ENCODE measurements at places on chromosomes 2 and 18.

DNA sequence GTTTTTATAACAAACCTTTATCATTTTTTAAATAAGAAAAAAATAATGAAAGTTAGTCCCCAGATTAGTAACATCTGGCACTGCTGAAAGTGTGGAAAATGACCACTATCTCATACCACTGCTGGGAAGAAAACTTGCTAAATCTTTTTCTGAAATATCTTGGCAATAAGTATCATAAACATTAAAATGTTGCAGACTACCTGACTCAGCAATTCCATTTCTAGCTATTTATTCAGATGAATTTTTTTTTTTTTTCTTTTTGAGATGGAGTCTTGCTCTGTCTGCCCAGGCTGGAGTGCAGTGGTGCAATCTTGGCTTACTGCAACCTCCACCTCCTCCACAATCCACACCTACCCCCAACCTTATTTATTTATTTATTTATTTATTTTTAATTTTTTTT lies 35.3 kb upstream of the SOS1 start:
- H3K27me3 ChIP-seq, result no peaks in the 10 kb centered on the region
- no peaks in the 10 kb centered on the region for H3K36me3 ChIP-seq
- no peak overlapping the region for H3K4me3 ChIP-seq
- no peak overlapping the region for H3K27ac ChIP-seq
- DNase-seq, result no peak

DNA sequence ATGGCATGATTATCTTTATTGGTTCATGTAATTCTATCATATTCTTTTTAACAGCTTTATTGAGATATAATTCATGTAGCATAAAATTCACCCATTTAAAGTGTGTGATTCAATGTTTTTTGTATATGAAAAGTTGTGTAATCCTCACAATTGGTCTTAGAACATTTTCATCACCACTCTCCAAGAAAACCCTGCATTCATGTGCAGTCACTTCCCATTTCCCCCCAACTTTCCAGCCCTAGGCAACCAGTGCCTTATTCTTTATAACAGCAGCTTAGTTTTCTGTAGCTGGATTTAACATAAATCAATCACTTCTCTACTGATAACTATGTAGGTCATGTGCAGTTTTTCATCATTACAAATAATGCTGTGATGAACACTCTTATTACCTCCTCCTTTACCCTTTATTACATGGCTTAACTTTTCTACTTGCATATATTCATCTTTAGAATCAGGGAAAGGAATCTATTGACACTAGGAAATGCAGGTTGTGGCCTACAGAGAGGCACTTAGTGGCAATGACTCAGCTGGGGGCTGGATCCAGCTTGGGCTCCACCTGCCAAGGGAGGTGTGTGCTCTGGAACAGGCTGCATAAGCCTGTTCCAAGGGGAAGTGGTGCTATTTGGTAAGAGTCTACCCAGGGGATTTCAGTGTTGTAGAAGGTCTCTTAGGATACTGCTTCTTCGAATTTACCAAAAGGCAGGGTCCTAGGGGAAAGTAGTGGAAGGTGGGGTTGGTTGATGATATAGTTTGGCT lies 89.1 kb downstream of the ETAA1 start:
- no peak for DNase-seq
- no peaks in the 10 kb centered on the region for H3K4me1 ChIP-seq
- no peaks in the 10 kb centered on the region for H3K36me3 ChIP-seq
- no peaks in the 10 kb centered on the region for H3K27me3 ChIP-seq
- no peak overlapping the region for H3K27ac ChIP-seq

- no peak overlapping the region for H3K27ac ChIP-seq
- peaks cover 3% of the 10 kb centered on the region for H3K36me3 ChIP-seq
Observed at GRCh38 chr2:44578471-44579093, 216.8 kb downstream of the CAMKMT start.

DNA sequence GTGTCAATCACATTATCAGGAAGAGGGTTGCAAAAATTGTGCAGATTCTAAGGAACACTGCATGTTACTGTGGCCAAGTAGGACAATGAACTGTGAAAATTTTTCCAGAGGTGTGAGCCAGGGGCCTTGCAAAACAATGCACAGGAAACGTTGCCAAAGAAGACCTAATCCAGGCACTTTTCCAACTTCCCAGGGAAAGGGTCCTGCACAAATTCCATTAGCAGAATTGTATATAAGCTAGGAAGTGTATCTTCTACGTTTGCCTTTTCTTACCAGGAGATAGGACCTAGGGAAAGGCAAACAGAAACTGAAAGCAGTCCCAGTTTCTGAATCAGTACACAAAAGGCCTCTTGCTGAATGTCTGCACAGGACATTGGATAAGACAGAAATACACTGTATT lies 1888.3 kb upstream of the CELF4 start:
- H3K36me3 ChIP-seq, result no peaks in the 10 kb centered on the region
- no peak overlapping the region for H3K4me3 ChIP-seq
- DNase-seq, result no peak

DNA sequence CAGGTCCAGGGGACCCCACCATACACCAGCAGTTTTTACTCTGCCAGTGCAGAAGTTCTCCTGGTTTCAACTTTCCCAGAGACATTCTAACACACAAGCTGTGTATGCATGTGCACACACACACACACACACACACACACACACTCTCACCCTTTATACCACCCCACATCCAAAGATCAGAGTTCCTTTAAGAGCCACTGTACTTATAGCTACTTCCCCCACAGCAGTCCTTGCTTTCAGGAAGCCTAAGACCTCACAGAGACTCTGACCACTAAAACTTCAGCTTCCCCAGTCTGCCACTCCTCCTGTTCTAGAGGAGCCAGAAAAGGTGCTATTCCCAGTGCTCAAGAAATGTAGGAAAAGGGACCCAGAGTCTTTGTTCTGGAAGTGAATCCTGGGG lies 107.8 kb downstream of the ZNF521 start:
- H3K4me3 ChIP-seq, result no peak overlapping the region
- no peaks in the 10 kb centered on the region for H3K36me3 ChIP-seq
- H3K4me1 ChIP-seq, result no peaks in the 10 kb centered on the region
- H3K27ac ChIP-seq, result no peak overlapping the region
- DNase-seq, result no peak
- no peaks in the 10 kb centered on the region for H3K27me3 ChIP-seq

DNA sequence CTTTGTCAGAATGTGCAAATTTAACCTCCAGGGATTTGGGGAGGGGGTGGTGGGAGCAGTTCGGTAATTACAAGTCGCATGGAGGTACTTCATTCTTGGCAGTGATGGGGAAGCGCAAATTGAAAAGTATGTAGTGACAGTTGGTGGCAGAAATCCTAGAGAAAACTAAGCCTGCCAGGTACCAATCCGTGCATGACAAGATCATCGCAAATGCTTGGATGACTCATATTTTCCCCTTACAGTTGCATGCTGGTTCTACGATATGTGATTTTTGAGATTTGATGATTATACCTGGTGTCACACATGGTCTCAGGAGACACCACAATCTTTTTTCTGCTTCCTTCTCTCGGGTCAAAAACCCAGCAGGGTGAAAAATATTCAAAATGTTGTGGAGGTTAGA lies 479.7 kb upstream of the ID2 start:
- no peak for DNase-seq
- H3K4me1 ChIP-seq, result peaks cover 10% of the 10 kb centered on the region
- no peak overlapping the region for H3K27ac ChIP-seq
- H3K36me3 ChIP-seq, result peaks cover 7% of the 10 kb centered on the region
- no peak overlapping the region for H3K4me3 ChIP-seq

- H3K4me1 ChIP-seq, result peaks cover 2% of the 10 kb centered on the region
- no peak overlapping the region for H3K27ac ChIP-seq
- H3K36me3 ChIP-seq, result peaks cover 7% of the 10 kb centered on the region
- H3K27me3 ChIP-seq, result peaks cover 45% of the 10 kb centered on the region
- no peak for DNase-seq
Observed at GRCh38 chr2:20227894-20228505, 3.1 kb upstream of the SDC1 start.

DNA sequence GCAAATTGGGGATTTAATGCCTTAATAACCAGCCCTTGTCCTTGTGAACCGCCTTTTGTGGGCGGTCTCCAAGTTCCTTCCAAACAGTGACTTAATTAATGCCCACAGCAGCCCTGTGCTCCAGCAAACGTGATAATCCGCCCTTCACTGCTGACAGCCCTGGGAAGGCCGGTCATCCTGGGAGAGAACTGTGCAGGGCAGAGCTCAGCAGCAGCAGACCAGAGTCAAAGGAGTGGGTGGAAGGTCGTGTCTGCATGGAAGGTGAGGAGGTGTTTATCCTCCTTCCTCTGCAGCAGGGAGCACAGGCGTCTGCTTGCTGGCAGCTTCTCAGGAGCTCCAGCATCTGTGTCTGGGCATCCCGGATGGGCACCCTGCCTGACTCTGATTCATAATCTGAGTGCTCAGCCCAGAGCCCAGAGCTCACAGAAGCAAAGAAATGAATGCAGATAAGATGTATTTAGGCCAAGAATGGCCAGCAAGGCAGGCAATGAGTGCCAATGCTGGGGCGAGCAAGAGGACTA lies 270.0 kb upstream of the PXDN start:
- DNase-seq, result no peak
- no peak overlapping the region for H3K27ac ChIP-seq
- H3K4me1 ChIP-seq, result no peaks in the 10 kb centered on the region
- no peak overlapping the region for H3K4me3 ChIP-seq
- H3K27me3 ChIP-seq, result no peaks in the 10 kb centered on the region
- no peaks in the 10 kb centered on the region for H3K36me3 ChIP-seq

GRCh38 chr2:242098445-242099128 lies 229.1 kb downstream of the RTP5 start:
- no peak overlapping the region for H3K4me3 ChIP-seq
- H3K27ac ChIP-seq, result no peak overlapping the region
- peaks cover 22% of the 10 kb centered on the region for H3K36me3 ChIP-seq
- no peaks in the 10 kb centered on the region for H3K27me3 ChIP-seq

- no peak overlapping the region for H3K4me3 ChIP-seq
- H3K36me3 ChIP-seq, result no peaks in the 10 kb centered on the region
- H3K4me1 ChIP-seq, result no peaks in the 10 kb centered on the region
Observed at GRCh38 chr2:41771710-41772109, 276.1 kb upstream of the PKDCC start.

GRCh38 chr18:73249030-73249429 lies 381.2 kb upstream of the NETO1 start:
- H3K27me3 ChIP-seq, result no peaks in the 10 kb centered on the region
- no peak for DNase-seq
- H3K27ac ChIP-seq, result no peak overlapping the region
- no peak overlapping the region for H3K4me3 ChIP-seq

DNA sequence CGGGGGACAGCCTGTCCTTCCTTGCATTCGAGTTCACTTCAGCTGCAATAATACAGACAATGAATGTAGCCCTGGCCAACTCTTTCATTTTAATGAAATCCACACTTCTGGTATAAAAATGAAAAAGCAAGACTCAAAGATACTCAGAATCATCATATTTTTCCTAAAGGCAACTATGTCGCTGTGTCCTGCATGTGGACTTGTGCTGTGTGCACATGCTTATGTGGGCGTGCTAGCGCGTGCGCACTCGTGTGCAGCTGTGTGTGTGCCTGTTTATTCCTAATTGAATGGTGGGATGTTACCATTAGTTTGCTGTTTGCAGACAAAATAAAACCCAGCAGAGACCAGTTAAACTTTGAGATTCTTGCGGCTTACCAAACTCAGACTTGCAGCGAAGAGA lies 49.6 kb downstream of the SMIM21 start:
- H3K4me1 ChIP-seq, result no peaks in the 10 kb centered on the region
- H3K27me3 ChIP-seq, result peaks cover 66% of the 10 kb centered on the region
- H3K4me3 ChIP-seq, result no peak overlapping the region

DNA sequence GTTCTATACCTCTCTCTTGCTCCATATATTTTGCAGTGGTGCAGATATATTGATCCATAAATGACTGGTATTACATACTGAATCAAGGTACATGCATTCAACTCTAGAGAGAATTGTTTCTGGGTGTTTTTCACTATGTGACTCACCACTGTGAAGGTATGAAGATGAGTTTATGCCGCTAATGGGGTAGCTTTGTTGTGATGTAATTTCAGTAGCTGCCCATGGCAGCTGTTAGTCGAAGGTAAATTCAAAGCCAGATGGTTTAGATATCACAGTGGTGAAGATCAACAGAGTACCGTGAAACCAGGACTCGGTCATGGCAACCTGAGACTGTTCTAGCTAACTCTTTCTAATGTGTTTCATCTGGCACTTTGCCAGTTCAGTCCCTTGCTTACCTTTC lies 50.4 kb downstream of the PKP4 start:
- no peaks in the 10 kb centered on the region for H3K36me3 ChIP-seq
- no peak for DNase-seq
- H3K4me3 ChIP-seq, result no peak overlapping the region

DNA sequence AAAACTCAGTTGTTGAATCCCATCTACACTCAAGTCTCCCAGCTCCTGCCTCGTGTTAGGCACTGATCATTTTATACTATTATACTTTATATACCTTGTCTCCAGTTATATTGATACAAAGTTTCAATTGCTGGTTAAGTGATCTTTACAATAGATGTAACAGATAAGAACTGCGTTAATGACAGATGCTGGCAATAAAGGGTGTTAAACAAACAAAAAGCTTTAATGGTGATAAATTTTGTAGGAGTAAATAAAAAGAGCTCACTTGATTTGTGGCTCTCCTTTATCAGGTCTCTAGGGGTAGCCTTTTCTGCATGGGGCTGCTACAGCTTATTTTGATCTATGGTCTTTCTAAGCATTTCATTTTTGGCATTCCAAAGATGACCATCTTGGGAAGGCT lies 106.9 kb upstream of the GAREM1 start:
- no peak overlapping the region for H3K4me3 ChIP-seq
- H3K27ac ChIP-seq, result no peak overlapping the region
- H3K4me1 ChIP-seq, result no peaks in the 10 kb centered on the region
- DNase-seq, result no peak
- peaks cover 24% of the 10 kb centered on the region for H3K27me3 ChIP-seq
- H3K36me3 ChIP-seq, result no peaks in the 10 kb centered on the region

- no peak overlapping the region for H3K27ac ChIP-seq
- peaks cover 5% of the 10 kb centered on the region for H3K4me1 ChIP-seq
- H3K4me3 ChIP-seq, result no peak overlapping the region
Observed at GRCh38 chr2:8805278-8806210, 31.9 kb downstream of the KIDINS220 start.

DNA sequence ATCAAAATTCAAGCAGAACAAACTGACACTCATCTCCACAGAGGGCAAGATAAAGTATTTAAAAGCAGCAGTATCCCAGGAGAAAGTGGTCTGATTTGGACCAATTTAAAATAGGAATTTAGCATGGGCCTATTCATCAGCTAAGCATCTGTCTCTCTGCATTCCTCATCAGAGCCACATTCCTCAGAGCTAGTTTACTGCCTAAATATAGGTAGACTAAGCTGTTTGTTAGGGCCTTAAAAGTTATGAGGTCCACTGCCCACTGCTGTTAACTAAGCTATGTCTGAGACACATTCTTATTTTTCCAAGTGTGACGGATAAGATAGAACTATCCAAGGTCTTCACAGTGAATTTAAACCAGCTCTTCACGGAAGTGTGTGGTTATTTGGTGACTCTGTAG lies 17.6 kb downstream of the NEB start:
- no peak overlapping the region for H3K4me3 ChIP-seq
- no peaks in the 10 kb centered on the region for H3K27me3 ChIP-seq
- no peak overlapping the region for H3K27ac ChIP-seq
- H3K36me3 ChIP-seq, result no peaks in the 10 kb centered on the region
- H3K4me1 ChIP-seq, result no peaks in the 10 kb centered on the region
- DNase-seq, result no peak

GRCh38 chr2:96315400-96316071 lies 9.6 kb upstream of the ITPRIPL1 start:
- peak overlapping the region; percentile 74 for H3K4me3 ChIP-seq
- no peaks in the 10 kb centered on the region for H3K36me3 ChIP-seq
- no peak for DNase-seq

GRCh38 chr2:141440072-141440635 lies 690.7 kb downstream of the LRP1B start:
- no peak overlapping the region for H3K27ac ChIP-seq
- H3K27me3 ChIP-seq, result no peaks in the 10 kb centered on the region
- no peaks in the 10 kb centered on the region for H3K4me1 ChIP-seq
- H3K36me3 ChIP-seq, result peaks cover 2% of the 10 kb centered on the region
- H3K4me3 ChIP-seq, result no peak overlapping the region
